ENCODE measurements at places on chromosomes 13 and 19.

DNA sequence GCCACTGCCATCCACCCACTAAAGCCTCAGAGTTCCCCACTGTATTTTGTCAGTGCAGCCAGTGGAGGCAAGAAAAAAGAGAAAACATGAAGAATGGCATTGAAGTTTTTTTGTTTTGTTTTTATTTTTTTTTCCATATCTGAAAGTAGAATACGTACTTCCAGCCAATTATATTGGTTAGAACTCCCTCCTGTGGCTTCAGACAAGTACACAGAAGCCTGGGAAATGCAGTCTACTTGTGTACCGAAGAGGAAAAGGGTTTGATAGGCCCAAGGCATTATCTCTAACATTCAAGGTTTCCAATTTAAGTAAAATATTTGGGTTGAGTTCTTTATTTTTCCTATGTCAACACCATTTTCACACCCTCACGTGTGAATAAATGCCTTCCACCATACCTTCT, 696.2 kb upstream of the GPC6 start:
- no peak for DNase-seq

- no peak for DNase-seq
These were observed 4.4 kb upstream of the C19orf18 start for GRCh38 chr19:57978586-57979289.

GRCh38 chr19:7904074-7905020, 670 bp downstream of the MAP2K7 start:
- peak; percentile 47 for DNase-seq

DNA sequence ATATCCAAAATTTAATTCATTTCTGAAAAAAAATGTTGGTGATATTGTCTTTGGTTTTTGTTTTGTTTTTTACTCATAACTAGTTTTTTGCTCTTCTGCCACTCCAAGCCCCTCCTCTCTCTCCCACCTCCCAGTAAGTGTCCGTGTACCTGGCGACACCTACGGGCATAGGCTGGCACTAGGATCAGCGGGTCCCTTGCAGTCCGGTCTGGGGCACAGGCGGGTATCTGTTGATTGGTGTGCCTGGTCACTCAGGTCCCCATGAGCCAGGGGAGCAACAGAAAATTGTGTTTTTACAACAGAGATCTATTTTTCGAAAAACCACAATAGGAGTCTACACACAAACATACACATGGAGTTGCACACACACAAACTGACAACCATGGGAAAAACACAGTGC, 104.8 kb downstream of the ZIC5 start:
- no peak for DNase-seq

GRCh38 chr19:51772977-51773376, 12.0 kb downstream of the FPR2 start:
- no peak for DNase-seq

- DNase-seq: peak; percentile 62
These were observed 475.8 kb downstream of the FOXO1 start for GRCh38 chr13:40190641-40191100.

- no peak for DNase-seq
These were observed 351.3 kb upstream of the TMTC4 start for GRCh38 chr13:101025925-101026324.

DNA sequence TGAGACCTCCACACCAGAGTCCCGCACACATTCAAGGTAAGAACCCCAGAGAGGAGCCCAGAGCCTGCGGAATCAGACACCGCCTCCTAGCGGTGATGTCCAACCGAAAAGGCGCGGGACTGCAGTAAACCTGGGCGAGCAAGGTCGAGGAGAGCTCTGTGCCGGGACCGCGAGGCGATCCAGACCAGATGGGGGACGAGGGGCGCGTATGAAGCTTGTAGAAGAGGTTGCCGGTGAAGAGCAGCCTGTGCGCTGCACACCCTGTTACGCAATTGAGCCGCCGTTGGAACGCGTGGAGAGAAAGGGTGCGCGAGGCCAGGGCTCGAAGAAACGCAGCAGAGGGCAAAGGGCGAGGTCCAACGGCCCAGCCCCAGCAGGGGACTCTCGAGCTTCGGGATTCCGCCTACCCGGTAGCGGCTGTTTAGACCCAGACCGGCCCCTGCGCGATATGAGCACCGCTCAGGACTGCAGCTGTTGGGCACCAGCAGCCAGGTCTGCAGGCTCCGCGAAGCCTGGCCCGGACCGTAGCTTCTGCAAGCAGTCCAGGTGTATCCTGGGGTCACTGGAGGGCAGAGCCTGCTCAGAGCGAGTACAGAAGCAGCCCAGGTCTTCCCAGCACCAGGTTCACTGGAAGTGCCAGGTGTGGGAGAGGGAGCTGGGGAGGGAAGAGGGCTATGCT, 65.9 kb upstream of the ZNF599 start:
- DNase-seq: peak; percentile 6

GRCh38 chr19:13013649-13014048, 18.4 kb downstream of the NFIX start:
- no peak for DNase-seq

GRCh38 chr19:30174791-30175190, 197.4 kb upstream of the ZNF536 start:
- DNase-seq: no peak

DNA sequence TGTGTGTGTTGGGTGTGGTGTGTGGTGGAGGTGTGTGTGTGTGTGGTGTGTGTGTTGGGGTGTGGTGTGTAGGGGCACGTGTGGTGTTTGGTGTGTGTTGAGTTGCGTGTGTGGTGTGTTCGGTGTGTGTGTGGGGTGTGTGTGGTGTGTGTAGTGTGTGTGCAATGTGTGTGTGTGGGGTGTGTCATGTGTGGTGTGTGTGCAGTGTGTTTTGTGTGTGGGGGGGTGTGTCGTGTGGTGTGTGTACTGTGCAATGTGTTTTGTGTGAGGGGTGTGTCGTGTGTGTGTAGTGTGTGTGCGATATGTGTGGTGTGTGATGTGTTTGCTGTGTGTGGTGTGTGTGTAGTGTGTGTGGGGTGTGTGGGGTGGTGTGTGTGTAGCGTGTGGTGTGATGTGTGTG, 6.0 kb upstream of the KPTN start:
- no peak for DNase-seq

DNA sequence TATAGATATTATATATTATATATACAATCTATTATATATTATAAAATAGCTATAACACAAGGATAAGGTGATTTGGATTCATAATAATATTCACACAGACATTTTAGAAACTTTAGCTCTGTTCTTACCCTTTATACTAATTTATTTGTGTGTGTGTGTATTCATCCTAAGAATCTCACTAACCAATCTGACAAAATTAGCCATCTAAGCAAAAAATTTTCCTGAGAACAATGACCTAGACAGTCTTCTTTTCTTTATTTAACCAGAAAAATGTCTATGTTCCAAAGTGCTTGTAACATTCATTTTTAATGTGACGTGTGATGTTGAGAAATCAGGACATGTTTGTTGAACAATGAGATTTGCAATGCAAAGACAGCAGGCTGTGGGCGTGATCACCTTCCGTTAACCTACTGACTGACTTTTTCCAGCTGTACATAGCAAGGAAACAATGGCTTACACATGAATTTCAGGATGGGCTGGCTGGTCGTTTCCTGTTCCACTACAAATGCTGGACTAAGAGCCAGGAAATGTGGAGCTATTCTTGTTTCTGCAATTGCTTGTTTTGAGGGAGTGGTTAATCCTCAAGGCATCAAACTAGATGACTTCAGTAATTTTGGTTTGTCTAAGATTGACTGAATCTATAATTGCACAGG, 634.6 kb upstream of the ARGLU1 start:
- no peak for DNase-seq

- no peak for DNase-seq
These were observed 111.7 kb upstream of the IRS2 start for GRCh38 chr13:109897988-109898624.

DNA sequence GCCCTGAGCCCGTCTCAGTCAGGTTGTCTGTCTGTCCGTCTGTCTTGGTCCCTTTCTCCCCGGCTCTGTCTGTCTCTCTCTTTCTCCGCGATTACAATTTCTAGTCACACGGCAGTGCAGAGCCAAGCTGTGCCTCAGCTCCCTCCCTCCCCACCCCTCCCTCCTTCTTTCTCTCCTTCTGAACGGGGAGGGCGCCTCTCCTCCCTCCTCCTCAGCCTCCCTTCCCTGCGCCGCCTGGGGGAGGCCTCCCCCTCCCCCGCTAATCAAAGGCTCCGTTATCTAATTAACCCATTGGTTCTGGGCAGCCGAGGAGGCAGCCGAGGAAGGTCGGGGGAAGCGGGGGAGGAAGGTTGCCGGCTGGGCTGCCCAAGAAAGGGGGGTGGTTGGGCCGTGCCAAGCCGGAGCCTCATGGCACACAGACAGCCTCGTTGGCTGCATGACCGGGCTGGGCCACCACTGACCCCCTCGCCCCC, 16.5 kb downstream of the LRRC4B start:
- DNase-seq: no peak

All from T follicular helper cell (primary cell).